Anterior cingulate cortex (tissue), 58 donors: ENCODE measurements at places on chromosomes 4 and X.

- DNase-seq, result no peak
Observed at GRCh38 chrX:16516232-16516876, 133.6 kb upstream of the S100G start.

GRCh38 chrX:12868747-12869146, 1.9 kb downstream of the TLR7 start:
- DNase-seq, result no peak

DNA sequence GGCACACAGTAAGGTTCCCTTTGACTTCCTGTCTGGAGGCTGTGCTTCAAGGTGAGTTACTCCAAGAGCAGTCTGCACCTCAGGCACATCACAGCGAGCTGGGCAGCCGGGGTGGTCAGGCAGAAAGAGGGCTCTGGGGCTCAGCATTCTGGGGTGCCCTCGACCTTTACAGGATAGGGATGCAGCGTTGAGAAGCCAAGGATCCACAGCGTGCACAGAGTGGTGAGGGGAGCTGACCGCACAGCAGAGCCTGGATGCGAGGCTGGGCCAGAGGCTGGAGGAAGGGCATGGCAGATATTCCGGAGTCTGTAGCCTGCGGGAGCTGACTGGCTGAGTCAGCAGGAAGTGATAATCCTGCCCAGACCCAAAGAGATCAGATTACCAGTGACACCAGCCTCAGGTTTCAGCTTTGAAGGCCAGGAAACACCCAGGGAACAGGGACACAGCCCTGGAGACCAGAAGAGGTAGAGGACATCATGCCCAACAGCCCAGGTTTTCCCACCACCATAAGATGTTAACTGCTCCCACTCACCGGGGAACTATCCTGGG, 38.4 kb upstream of the PDLIM3 start:
- DNase-seq, result no peak

- no peak for DNase-seq
Observed at GRCh38 chrX:11269996-11270395, 23.2 kb upstream of the AMELX start.

DNA sequence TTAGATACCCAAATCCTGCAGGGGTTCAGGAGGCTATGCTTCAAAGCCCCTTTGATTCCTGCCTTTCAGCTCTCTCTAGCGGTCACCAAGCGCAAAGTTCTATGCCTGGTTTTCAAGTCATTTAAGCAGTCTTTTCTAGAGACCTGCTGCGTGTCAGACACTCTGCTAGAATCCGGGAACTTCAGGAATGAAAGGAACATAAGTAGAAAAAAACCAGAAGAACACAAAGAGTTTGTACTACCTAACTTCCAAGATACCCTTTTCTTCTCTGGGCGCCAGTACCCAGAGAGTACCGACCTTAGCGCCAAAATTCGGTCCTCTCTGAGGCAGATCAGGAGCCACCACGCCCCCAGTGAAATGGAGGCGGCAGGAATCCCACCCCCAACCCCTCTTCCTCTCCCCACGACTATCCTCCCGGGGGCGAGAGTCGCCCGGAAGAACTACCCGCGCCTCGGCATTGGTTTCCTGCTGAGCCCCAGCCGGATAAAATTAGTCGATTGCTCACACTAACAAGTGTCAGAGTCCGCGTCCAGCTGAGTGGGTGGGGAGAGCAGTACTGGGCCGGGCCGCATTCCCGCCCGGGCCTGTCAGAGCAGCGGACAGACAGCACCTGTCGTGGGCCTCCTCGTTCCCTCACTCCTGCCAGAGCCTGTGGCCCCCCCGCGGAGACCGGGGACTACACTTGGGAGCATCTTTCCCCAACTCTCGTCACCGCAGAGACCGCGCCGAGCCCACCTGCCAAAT, 78.8 kb downstream of the RLIM start:
- peak; percentile 41 for DNase-seq
